Activated CD4-positive, alpha-beta T cell treated with anti-CD3 and anti-CD28 coated beads for 36 hours (primary cell): ENCODE measurements at places on chromosomes 6 and 20. TPM values are rescaled to one million over a fixed set of nuclear protein-coding genes. Genes with fewer than 3 reads are reported as not detected.

- peaks cover 22% of the 10 kb centered on the region for H3K27me3 ChIP-seq
- peaks cover 8% of the 10 kb centered on the region for H3K4me1 ChIP-seq
- H3K36me3 ChIP-seq: no peaks in the 10 kb centered on the region
- no peak overlapping the region for H3K27ac ChIP-seq
- H3K4me3 ChIP-seq: no peak overlapping the region
Observed at GRCh38 chr6:3623451-3624249, 127.9 kb downstream of the PXDC1 start.

- no peak overlapping the region for H3K4me3 ChIP-seq
- peaks cover 16% of the 10 kb centered on the region for H3K4me1 ChIP-seq
- H3K36me3 ChIP-seq: peaks cover 4% of the 10 kb centered on the region
- DNase-seq: no peak
- no peaks in the 10 kb centered on the region for H3K27me3 ChIP-seq
- no peak overlapping the region for H3K27ac ChIP-seq
Observed at GRCh38 chr20:40880729-40881109, 147.9 kb upstream of the TOP1 start.

DNA sequence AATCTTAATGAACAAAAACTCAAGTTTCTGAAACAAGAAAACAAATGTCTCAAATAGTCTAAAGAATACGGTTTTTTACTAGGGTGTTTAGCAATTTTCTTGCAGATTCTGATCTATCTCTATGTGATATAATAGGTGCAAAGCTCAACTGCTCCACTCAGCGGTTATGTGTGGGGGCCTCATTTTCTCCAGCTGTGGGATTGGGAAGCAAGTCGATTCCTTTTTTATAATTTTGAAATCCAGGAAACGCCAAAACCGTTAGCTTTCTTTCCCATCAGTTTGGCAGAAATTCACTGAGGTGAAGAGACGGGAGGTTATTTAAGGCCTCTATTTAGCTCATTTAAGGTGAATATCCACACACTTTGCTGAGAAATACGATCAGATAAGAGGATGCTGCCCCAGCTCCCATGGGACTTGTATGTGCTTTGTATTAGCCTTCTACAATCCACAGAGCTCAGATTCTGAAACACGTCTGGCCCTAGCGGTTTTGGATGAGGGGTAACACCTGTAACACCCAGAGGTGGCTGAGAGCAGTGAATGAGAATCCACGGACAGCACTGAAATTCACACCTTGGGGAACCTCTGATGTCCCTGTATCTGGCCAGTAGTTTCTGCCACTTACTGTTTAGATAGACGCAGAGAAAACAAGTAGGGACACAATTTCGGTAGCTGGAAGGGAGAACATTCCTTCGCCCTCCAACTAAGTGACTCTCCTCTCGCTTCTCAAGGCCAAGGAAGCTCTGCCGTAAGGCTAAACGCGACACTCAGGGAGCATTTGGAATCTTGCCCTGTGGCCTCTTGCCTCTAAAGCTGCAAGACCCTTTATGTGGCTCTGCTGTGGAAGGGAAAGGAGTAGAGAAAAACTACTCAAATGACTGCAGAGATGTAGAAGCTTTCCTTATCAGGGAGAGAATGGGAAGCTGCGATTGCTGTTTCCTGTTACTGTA lies 6.5 kb upstream of the BCAS4 start:
- no peaks in the 10 kb centered on the region for H3K27me3 ChIP-seq
- no peak overlapping the region for H3K4me3 ChIP-seq
- peaks cover 6% of the 10 kb centered on the region for H3K4me1 ChIP-seq
- H3K36me3 ChIP-seq: no peaks in the 10 kb centered on the region
- no peak overlapping the region for H3K27ac ChIP-seq
- DNase-seq: no peak

Gene ASIP
- not detected for total RNA-seq

Gene FAM209B
- total RNA-seq: 0.43 TPM

- peaks cover 15% of the 10 kb centered on the region for H3K27me3 ChIP-seq
- peaks cover 13% of the 10 kb centered on the region for H3K36me3 ChIP-seq
- H3K27ac ChIP-seq: peak within 1 kb of the TSS; percentile 51
- DNase-seq: peak; percentile 68
- peak within 1 kb of the TSS; percentile 42 for H3K4me3 ChIP-seq
Observed at GRCh38 chr20:3781153-3781910, at the start of gene SPEF1. Gene SPEF1 (minus strand): TSS chr20:3781448. CDS start chr20:3781287, 161 bp downstream.

Gene TBC1D32
- total RNA-seq: 9.9 TPM

GRCh38 chr6:5937936-5938706 lies 68.6 kb downstream of the NRN1 start:
- no peak for DNase-seq
- no peaks in the 10 kb centered on the region for H3K36me3 ChIP-seq
- no peak overlapping the region for H3K27ac ChIP-seq
- H3K27me3 ChIP-seq: peaks cover 7% of the 10 kb centered on the region
- H3K4me1 ChIP-seq: no peaks in the 10 kb centered on the region

DNA sequence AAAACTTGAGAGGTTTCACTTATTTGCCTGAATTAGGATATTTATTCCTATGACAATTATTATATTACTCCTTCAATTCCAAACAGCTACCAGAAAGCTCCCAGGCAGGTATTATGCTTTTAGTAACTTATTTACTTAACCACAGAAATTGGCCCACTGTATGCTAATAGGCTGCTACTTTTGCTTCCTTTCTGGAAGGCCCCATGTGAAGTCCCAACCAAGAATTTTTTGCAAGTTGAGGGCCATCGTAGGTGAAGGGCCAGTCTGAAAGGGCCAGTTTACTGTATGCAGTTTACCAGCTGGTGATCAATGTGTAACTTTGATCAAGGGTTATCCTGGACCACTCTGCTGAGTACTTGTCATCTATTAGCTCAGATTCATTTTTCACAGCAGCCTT lies 45.0 kb downstream of the EDN1 start:
- peaks cover 2% of the 10 kb centered on the region for H3K4me1 ChIP-seq
- H3K36me3 ChIP-seq: no peaks in the 10 kb centered on the region
- H3K27me3 ChIP-seq: no peaks in the 10 kb centered on the region

Gene PAK5
- total RNA-seq: not detected

Gene GPR63
- 1.3 TPM for total RNA-seq

- DNase-seq: no peak
- peaks cover 19% of the 10 kb centered on the region for H3K36me3 ChIP-seq
- no peaks in the 10 kb centered on the region for H3K27me3 ChIP-seq
- no peak overlapping the region for H3K4me3 ChIP-seq
Observed at GRCh38 chr6:112030961-112031660, 22.8 kb upstream of the CCN6 start.

- DNase-seq: no peak
- H3K4me3 ChIP-seq: no peak overlapping the region
- H3K36me3 ChIP-seq: no peaks in the 10 kb centered on the region
Observed at GRCh38 chr6:81767163-81767891, 14.8 kb upstream of the TENT5A start.

- peaks cover 9% of the 10 kb centered on the region for H3K27me3 ChIP-seq
- no peaks in the 10 kb centered on the region for H3K36me3 ChIP-seq
- H3K4me3 ChIP-seq: no peak overlapping the region
- H3K4me1 ChIP-seq: no peaks in the 10 kb centered on the region
Observed at GRCh38 chr20:48489656-48490055, 338.1 kb downstream of the PREX1 start.

Gene HSP90AB1
- total RNA-seq: 2,120 TPM

DNA sequence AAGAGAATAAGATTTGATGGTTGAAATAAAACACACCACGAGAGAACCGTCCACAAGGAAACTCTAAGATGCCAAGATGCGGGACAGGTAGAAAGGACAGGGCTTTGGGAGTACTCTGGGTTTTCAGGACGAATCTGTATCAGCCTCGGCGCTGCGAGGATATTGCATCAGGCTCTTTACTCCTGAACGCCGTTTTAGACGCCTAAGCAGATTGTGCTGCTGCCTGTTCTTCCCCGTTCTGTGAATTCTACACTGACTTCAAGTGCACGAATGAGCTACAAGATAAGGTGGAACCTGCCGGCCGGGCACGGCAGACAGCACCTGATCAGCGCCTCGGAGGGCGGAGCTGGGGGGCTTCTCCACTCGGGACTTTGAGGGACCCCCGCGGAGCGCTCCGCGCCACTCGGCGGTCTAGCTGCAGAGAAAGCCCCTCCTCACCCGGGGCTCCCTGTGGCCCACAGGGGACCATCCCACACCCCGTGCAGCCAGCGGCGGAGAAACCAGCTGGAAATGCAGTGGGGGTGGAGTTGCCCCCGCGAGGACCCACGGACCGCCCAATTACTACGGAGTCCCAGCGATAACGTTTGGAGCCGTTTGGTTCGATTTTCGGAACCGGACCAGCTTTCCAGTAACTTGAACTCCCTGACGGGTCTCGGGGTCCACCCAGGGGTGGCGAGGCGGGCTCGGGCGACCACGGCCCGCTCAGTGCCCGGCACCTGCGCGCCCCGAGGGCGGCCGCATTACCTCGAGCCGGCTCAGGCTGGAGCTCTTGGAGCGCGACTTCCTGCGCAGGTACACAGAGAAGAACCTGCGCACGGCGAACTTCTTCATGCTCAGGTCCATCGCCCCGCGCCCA lies 646 bp downstream of the RPS6KA2 start:
- peak overlapping the region; percentile 71 for H3K4me3 ChIP-seq

DNA sequence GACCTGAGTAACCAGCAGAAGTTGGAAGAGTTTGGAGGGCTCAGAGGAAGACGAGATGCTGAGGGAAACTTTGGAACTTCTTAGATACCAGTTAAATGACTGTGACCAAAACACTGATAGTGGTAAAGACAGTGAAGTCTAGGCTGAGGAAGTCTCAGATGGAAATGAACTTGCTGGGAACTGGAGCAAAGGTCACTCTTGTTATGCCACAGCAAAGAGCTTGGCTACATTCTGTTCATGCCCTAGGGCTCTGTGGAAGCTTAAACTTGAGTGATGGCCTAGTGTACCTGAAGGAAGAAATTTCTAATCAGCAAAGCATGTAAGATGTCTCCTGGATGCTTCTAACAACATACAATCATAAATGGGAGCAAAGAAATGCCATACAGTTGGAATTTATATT lies 24.7 kb downstream of the WDR27 start:
- H3K27ac ChIP-seq: no peak overlapping the region
- H3K36me3 ChIP-seq: peaks cover 36% of the 10 kb centered on the region
- no peak overlapping the region for H3K4me3 ChIP-seq
- H3K27me3 ChIP-seq: no peaks in the 10 kb centered on the region
- DNase-seq: no peak
- no peaks in the 10 kb centered on the region for H3K4me1 ChIP-seq

DNA sequence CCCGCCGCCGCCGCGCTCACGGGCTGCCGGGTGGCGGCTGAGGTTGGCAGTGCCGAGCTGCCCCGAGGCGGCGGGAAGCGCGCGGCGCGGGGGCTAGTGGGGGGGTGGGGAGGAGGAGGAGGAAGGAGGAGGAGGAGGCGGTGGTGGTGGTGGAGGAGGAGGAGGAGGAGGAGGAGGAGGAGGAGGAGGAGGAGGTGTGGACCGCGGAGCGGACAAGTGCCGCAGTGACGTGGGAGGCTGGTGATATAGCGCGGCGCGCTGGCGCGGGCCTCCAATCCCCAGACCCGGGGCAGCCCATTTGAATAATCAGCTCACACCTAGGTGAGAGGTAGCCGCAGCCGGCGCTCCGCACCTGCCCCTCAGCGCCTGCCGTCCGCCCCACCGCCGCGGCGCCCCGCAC lies at the start of gene FOXA2:
Gene FOXA2, minus strand, starts transcription at position 51 of the 400 bp plus-strand sequence. CDS start 294 bp downstream, outside the sequence.
- peaks cover 4% of the 10 kb centered on the region for H3K36me3 ChIP-seq
- no peak within 1 kb of the TSS for H3K4me3 ChIP-seq
- H3K4me1 ChIP-seq: no peaks in the 10 kb centered on the region
- peaks cover 66% of the 10 kb centered on the region for H3K27me3 ChIP-seq
- no peak within 1 kb of the TSS for H3K27ac ChIP-seq

DNA sequence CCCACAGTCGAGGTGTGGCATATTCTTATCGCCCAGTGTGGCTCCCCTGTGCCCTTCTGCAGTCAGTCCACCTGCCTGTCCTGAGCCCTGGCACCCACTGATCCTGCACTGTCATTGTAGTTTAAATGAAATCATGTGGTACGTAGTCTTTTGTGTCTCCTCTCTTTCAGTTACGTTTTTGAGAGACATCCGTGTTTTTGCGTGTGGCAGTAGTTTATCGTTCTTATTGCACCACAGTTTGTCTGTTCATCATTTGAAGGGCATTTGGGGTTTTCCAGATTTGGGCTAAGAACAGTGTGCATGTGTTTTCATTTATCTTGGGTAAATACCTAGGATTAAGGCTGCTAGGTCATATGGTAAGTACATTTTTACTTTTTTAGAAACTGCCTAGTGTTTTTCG lies 49.3 kb downstream of the SPATA2 start:
- no peak for DNase-seq
- H3K27me3 ChIP-seq: no peaks in the 10 kb centered on the region
- H3K27ac ChIP-seq: no peak overlapping the region
- H3K4me1 ChIP-seq: peaks cover 3% of the 10 kb centered on the region
- peaks cover 31% of the 10 kb centered on the region for H3K36me3 ChIP-seq
- no peak overlapping the region for H3K4me3 ChIP-seq

- H3K4me1 ChIP-seq: no peaks in the 10 kb centered on the region
- H3K36me3 ChIP-seq: peaks cover 14% of the 10 kb centered on the region
Observed at GRCh38 chr6:126100386-126100785, 114.0 kb downstream of the TRMT11 start.

Gene ATP9A
- total RNA-seq: 2.7 TPM

Gene COL11A2
- 1.9 TPM for total RNA-seq
